ENCODE measurements at places on chromosomes 16 and 17.

- DNase-seq, result no peak
These were observed 111.5 kb upstream of the MPHOSPH6 start for GRCh38 chr16:82281544-82281943.

- DNase-seq, result no peak
These were observed 1.3 kb upstream of the CDK5R1 start for GRCh38 chr17:32485261-32486110.

DNA sequence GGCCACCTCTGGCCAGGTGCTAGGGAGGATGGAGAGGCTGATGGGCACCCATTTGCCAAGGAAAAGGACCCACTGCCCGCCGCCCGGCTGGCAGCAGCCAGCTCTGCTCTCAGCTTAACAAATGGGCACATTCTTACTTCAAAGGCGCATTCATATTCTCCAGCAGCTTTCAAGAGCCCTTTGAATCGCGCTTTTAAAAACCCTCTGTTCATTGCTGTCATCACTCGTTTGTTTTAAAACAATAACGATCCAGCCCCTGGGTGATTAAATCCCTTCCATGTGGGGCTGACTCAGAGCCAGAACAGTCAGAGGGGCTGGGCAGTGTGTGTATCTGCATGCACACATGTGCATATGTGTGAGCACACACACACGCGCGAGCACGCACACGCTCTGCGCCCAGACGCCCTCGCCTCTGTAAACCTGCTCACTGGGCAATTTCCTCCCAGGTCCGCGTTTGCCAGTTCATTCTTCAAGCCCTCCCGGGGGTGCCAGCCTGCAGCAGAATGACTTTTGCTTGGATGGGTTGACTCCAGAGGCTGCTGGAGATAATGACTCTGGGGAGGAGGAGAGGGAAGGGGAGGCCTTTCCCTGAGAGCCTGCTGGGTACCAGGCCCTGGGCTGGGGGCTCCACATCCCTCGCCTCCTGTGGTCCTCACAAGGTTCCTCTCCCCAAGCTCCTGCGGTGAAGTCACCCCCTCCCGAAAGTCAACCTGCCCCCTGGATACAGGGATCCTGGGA, 133.1 kb downstream of the SDK2 start:
- no peak for DNase-seq

DNA sequence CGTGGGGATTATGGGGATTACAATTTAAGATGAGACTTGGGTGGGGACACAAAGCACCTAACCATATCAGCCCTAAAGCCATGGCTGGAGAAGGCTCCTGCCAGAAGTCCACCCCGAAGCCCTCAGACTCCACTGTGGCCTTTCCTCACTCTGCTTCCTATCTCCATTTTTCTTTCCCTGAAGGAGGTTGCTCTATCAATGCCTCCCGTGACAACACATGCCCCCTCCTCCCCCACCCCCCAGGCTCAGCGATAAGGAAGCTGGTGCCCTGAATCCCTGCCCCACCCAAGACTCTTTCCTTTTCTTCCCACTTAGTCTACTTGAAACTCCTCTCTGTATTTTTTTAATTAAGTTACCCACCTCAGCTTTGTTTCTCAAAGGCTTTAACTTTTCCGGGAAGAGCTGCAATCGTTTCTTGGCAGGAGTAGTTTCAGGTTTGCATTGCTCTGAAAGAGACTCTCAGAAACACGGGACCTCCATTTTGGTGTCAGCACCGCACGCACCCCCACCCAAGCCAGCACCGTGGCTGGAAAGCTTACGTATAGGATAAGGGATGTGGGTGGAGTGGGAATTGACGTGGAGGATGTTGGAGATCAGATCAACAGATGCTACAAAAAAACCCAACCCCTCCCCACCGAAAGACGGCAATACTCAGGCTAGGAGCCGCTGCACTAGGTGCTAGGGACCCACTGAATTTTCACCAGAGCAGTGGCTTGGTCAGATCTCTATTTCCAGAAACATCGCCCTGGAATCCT, 15.2 kb upstream of the CA4 start:
- peak; percentile 37 for DNase-seq

GRCh38 chr16:86988920-86989696, 328.1 kb downstream of the C16orf95 start:
- DNase-seq, result no peak

DNA sequence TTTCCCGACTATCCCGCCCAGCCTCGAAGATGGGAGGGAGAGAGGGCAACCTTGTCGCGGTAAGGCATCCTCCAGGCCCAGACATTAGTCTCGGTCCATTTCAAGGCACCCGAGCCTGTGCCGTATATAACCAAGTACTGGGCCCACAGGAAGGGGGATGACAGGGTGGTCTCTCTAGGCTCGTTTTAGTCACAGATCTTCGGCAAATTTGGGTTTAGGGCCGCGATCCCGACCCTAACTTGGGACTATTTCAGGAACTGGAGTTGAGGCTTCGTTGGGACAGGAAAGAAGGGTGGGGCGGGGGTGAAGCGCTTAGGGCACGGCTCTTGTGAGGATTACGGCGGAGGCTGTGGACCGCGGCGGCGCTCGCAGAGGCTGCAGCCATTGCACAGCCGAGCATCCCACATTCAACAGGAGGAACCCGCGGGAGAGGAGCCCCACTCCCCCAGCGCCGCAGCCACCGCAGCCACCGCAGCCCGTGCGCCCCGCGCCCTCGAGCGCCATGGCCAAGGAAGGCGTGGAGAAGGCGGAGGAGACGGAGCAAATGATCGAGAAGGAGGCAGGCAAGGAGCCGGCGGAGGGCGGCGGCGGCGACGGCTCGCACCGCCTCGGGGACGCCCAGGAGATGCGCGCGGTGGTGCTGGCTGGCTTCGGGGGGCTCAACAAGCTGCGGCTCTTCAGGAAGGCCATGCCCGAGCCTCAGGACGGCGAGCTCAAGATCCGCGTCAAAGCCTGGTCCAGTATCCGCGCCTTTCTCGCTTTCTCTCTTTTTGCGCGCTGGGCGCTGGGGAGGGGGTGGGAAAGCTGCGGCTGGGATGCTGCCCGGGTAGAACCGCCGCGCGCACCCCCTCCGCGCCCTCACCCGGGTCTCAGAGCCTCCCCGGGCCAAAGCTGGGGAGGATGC, at the start of gene VAT1L:
Gene VAT1L (plus strand): TSS at position 384 of the 904 bp plus-strand sequence. CDS start 119 bp downstream, at position 503.
- no peak for DNase-seq

GRCh38 chr17:17752821-17753321, 71.6 kb downstream of the RAI1 start:
- no peak for DNase-seq

DNA sequence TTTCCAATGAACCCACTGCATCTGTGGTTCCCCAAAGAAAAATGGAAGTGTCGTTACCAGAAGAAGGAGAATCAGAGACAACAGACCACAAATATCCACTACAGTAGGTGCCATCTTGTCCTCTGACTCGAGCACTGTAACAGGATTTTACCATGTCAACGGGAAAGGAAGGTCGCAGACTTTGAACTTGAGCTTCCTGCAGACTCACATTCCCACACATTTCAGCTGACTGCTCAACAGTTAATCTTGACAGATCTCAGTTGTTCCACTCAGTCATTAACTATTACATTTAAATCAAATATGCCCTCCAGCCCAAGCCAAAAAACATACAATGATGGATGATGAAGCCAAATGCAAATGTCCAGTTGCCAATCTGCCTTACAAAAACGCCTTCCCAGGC, 37.0 kb downstream of the GAS7 start:
- DNase-seq, result no peak

- DNase-seq, result no peak
These were observed 112.1 kb downstream of the SNX11 start for GRCh38 chr17:48219617-48220016.

- no peak for DNase-seq
These were observed 4.3 kb upstream of the C16orf92 start for GRCh38 chr16:30018731-30019158.

DNA sequence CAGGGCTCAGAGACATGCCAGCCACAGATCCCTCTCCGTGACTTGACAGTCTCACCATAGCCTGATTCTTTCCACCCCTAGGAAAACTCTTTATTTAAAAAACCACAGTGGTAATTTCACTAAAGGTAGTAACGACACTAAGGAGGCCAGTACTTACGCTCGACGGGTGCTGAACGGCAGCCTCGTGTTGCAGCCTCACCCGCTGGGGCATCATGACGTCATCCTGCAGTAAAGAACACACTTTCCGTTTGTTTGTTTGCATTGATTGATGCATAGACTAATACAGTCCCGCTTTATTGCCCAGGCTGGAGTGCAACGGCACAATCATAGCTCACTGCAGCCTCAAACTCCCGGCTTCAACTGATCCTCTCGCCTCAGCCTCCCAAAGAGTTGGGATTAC, 65.1 kb upstream of the METRNL start:
- no peak for DNase-seq

DNA sequence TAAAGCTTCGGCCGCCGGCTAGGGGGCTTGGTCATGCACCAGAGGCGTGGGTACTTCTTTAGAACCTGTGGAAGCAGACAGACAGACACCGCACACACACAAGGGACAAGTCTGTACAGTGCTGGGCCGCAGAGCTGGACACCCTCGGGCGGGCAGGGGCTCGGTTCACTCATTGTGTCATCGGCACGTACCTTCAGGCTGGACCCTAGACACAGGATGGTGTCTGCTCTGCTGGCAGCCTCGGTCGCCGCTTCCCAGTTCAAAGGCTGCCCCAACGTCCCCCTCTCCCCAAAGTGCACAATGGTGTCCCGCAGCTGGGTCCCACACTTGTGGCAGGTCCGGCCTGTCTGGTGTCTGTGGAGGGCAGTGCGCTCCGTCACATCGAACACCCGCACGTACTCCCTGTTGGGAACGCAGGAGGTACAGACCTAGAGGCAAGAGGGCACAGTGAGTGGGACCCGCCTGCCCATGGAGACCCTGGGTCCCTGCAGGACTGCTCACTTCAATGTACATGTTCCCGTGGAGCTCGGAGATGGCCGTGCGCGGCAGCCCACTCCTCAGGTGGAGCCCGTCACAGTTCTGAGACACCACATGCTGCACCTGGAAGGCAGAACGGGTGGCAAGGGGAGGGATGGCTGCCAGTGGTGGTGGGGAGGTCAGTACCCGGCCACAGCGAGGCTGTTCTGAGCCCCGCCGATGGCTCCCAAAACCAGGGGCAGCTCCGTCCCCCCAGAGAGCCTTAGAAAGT, 3.1 kb upstream of the PCYT2 start:
- no peak for DNase-seq

DNA sequence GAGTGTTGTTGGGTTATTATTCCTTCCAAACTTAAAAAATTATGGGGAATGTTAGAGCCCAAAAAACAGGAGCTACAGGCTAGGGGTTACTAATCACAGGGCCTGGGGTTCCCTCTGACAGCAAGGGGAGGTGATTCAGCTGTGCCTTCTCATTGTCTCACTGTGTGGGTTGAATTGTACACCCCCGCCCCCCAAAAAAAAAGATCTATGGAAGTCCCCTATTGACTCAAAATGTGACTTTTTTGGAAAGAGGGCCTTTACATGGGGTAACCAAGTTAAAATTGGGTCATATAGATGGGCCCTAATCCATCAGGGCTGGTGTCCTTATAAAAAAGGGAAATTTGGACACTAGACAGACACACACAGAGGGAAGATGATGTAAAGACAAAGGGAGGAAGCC, 190.2 kb downstream of the SOX9 start:
- DNase-seq, result no peak

- DNase-seq, result no peak
These were observed 13.1 kb downstream of the ABCA9 start for GRCh38 chr17:69047368-69048263.

GRCh38 chr17:9237661-9238301, 216.5 kb downstream of the NTN1 start:
- no peak for DNase-seq

DNA sequence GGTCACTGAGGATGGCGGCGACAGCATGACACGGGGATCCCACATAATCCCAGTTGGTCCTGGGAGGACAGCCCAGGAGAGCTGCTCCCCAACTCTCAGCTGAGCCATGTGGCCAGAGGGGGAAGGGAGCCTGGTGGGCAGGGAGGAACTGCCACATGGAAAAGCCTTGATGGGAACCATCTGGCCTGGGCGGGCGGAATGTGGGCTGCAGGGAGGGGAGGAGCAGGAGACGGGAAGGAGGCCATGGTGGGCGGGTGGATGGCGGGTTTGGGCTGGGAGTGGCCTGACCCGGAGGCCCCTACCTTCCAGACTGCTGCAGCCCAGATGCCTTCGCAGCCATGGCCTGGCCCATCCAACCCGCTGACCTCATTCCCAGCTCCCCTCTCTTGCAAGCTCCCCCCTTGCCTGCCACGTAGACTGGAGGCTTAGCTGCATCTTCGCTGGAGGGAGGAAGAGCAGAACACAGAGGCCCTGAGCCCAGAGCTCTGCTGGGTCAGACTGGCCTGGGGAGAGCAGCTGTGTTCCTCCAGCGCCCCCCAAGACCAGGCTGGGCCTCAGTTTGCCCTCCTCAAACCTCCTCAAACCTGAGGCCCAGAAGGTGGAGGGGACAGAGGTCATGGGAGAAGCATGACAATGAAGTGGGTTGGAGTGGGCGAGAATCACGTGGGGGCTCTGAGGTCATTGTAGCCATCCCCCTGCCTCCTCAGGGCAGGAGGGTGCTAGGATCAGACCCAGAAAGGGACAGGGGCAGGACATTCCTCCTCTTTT, 8.2 kb upstream of the COL1A1 start:
- DNase-seq, result no peak

DNA sequence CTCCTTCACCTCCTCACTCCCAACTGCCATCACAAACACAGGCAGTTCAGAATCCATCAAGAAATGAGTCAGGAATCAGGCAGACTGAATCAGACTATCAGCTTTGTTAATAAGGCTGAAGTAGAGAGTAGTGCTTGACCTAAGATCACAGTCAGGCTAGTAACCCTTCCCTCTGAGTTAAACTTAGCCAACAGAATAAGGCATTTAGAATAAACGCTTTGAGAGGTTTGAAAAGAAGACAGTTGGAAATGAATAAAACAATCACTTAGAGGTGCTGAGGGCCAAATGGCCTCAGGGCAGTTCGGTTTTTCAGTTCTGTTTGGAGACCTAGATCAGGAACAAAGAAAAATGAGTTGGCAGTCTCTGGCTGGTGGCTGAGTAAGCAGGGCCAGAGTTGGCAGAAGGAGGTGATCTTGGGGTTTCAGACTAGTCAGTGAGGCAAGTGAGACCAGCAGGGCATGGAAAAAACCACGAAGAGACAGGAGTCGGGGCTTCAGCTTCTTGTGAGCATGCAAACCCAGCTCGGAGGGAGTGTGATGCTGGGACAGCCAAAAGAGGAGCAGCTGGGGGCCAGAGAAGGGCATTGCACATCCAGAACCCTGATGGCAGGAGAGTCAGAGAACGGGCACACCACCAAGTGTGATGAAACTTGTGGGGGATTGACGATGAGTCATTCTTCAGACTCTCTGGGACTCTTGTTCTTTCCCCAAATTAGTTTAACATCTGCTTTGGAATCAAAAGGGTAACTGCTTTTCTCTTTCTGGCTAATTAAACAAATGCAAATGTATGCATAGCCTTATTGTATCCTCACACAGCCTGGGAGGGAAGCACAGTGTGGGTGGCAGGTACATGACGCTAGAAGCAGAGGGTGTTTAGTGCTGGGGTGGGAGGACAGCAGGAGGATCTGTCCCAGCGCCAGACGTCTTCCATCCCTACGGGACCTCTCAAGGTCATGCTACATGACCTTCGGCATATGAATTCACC, 54.8 kb downstream of the SPECC1 start:
- DNase-seq, result peak; percentile 7

GRCh38 chr17:73553311-73553710, 90.9 kb downstream of the SDK2 start:
- DNase-seq, result no peak
